ENCODE measurements at places on chromosomes 1 and 21. TPM values are rescaled to one million over a fixed set of nuclear protein-coding genes. Genes with fewer than 3 reads are reported as not detected.

POU2F1 gene
- 5.5 TPM for total RNA-seq

MANEAL gene
- total RNA-seq = 7.2 TPM

GRCh38 chr1:15430787-15431570 is 7.3 kb upstream of the CTRC start:
- DNase-seq = no peak

DNA sequence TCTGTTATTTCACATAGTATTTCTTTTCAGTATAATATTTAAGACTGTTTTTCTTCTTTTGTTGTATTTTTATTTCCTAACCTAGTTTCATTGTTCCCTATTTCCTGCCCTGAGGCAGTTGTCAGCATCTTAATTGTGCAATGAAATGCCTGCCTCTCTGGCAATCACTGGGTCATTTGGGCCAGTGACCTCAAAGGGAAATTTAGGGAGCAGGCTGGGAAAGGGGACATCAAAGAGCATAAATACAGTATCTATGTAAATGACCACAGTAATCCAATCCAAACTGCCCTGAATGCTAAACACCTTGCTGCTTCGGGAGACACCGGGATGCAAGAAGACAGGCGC is 147.8 kb downstream of the TLR5 start:
- peak; percentile 67 for DNase-seq

DNA sequence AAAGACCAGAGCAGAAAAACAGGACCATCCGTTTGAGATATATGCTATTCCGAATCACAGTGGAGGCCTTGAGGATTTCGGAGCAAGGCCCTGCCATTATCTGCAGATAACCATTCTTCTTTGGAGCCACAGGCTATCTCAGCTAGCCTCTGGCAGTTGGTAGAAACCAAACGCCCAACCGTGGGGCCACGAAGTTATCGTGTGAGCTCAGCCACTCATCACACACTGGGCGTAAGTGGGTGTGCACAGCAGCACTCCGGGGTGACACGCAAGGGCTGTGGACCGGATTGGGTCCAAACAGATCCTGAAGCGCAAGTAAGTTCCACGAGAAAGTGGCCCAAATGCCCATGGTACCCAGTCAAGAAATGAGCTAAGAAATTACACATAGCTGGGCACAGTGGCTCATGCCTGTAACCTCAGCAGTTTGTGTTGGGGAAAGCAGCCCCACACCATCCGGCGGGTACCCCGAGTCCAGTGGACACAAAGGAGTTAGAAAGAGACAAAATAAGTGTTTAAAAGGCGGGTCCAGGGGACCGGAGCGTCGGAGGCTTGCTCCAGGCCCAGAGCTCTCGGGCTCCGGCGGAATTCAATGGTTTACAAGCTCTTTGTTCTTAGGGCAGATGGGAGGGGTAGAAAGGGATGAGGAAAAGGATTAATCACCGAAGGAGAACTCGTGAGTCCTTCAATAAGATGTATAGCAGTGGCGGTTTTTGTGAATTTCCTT is 130.6 kb downstream of the LIPI start:
- DNase-seq = no peak

GRCh38 chr1:44485229-44485933 is 80.3 kb downstream of the RNF220 start:
- peak; percentile 81 for DNase-seq

DNA sequence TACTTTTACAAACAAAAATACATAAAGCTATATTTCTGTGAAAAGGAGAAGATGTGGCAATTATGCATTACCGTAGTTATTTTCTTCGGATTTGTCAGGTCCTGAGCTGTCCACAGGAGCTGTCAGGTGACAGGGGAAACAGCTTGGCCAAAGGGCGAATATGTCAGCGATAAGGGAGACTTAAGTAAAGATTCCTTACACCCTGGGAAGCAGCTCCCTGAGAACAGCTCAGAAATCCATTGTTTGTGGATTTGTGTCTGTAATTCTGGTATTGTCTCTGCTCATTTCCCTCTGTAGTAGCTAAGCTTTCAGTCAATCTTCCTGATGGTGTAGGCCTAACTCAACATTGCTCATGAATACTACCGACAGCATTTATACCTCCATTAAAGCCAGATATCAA is 7.1 kb upstream of the CD34 start:
- no peak for DNase-seq
